NCI-H2081 treated with DMSO at 0.1 percent for 48 hours (cell line): ENCODE measurements at places on chromosomes 4 and X.

DNA sequence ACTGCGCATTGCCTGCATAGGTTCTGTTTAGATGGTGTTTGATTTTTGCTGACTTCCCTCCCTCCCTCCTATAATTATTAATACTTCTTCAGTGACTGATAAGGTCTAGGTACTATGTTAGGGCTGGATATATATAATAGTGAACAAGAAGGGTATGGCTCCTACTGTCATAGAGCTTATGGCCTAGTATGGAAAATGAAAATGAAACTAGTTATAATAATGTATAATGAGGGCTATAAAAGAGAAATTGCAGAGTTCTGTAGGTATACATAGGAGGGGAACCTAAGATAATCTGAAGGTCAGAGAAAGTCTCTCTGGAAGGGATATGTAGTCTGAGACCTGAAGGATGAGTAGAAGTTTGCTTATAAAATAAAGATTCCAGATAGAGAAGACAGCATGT lies 102.1 kb downstream of the DCK start:
- DNase-seq, result no peak

DNA sequence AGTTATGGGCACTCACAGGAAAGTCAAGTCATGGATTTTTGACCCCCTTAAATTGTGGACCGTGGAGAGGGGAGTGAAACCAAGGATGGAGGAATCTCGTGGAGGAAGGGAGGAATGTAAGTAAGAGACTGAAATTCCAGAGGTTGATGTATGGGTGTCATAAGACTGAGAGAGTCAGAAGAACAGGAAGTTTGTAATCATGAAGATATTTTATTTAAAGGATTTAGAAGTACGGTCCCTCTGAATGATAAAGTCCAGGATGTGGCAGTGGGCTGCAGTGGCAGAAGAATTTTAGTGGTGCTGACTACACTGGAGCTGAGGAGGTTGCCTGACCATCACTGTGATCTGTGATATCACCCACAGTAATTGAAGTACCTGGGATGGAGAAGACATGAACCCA lies 57.8 kb downstream of the DCLK2 start:
- DNase-seq, result no peak

DNA sequence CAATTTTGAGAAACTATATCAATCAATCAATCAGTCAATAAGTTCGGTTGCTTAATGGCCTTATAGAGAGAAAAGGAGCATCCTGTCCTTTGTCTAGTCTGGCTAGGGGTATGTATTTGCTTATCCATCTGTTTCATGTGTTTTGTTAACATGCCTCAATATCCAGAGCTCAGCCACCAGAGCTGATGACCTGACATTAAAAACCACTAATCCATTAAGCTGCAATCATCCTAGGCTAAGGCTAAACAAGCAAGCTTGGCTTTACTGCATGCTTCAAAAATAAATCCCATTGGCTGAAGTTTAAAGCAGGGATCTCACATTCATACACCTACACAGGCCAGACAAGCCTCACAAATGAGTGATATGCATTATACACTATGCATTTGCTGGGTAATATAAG lies 139.7 kb downstream of the INPP4B start:
- DNase-seq, result no peak

- peak; percentile 77 for DNase-seq
These were observed 15.1 kb downstream of the SLC2A9 start for GRCh38 chr4:10006231-10006600.

GRCh38 chr4:7635445-7636239 lies 200.9 kb upstream of the PSAPL1 start:
- DNase-seq, result no peak

- DNase-seq, result no peak
These were observed 83.0 kb downstream of the HTRA3 start for GRCh38 chr4:8352368-8353157.

- no peak for DNase-seq
These were observed 6.4 kb upstream of the FRMPD3 start for GRCh38 chrX:107442914-107443527.

GRCh38 chr4:113467581-113467980 lies 294.0 kb downstream of the CAMK2D start:
- DNase-seq, result no peak

DNA sequence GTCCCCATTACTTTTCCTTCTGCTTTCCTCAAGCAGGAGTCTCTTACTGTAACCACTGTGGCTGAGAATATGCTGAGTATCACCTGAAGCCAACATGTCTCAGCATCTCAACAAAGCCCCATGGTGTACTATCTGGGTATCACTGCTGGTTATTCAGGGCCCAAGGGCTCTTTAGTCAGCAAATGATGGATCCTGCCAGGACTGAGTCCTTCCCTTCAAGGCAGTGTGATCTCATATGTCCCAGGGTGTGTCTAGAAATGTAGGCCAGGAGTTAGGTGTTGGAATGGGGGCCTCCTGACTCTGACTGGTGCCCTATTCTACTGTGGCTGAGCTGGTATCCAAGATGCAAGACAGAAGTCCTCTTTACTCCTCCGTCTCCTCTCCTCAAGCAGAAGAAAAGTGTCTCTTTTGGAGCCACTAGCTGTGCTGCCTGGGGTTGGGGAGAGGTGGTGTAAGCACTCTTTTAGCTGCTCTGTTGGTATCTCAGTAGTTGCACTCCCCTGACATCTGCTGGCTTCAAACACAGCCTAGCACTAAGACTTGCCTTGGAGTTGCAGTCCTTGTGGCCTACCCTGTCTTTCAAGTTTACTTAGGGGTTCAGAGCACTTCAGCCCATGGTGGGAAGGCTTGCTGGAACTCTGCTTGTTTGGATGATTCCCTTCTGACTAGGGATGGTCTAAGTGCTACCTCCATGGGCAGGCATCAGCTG lies 28.6 kb downstream of the OCIAD2 start:
- no peak for DNase-seq

DNA sequence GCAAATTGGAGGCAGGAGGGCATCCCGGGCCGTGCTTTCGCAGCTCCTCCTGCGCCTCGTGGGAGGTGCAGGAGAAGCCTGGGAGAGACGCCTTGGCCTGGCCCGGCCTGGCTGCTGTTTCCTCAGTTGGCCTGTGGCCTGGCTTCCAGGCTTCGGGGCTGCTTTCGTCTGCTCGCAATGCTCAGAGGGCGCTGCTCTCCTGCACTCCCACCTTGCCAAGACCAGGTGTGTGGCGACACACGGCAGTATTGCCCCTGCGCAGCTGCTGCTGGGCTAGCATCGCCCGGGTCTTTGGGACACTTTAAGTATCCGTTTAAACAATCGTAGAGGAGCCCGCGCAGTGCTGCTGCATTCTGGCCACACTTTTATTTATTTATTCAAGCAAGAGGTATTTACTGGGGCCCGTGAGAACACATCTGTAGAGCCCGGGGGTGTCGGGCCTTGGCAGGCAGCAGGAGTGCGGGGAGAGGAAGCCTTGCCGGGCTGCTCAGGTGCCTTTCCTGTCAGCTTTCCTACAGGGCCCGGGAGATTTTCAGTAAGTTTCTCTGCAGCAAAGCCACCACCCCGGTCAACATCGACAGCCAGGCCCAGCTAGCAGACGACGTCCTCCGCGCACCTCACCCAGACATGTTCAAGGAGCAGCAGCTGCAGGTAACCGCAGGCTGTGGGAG lies 26.2 kb upstream of the HGFAC start:
- DNase-seq, result no peak

DNA sequence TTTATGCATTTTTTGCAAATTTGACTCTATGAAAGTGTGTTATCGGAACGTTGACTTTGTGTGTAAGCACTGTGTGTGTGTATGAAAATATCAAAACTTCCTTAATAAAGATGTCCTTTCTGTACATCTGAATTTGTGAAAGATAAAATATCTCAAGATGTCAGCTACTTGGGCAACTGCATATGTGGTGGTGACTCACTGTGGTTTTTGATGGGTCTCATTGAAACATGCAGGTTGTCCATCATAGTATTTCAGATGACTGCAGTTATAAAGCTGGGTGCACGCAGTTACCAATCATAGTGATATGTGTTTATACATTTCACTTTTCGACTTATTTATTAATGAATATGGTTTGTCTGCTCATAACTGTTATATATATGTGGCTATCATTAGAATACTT lies 19.7 kb upstream of the BBS12 start:
- no peak for DNase-seq

- DNase-seq, result no peak
These were observed 1646.9 kb upstream of the ADGRL3 start for GRCh38 chr4:59553063-59553720.

DNA sequence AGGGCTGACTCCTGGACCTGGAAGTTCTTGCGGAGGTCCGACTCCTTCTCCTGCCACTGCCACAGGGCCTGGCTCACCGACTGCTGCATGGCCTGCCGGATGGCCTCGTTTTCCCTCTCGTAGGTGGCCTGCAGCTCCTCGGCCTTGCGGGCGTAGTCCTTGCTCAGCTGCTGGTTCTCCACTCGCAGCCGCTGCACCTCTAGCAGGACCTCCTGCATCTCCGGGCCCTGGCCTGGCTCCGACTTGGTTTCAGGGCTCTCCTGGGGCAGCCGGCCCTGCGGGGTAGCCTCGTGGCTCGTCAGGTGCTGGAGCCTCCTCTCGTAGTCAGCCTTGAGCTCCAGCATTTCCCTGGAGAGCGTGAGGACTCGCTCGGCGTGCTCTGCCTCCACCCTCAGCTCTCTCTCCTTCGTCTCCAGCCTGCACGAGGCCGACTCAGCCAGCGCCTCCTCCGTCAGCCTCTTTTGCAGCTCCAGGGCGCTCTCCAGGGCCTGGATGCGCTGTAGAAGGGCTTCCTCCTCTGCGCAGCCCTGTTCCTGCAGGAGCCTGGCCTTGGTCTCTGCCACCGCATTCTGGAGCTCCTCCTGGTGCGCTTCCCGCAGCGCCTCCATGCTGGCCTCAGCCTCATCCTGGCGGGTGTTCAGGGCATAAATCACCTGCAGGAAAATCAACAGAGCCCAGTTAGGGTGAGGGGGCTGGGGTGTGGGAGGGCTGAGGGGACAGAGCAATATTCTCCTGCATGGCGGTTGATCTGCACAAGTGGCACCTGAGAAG lies 72.2 kb downstream of the FAM184B start:
- no peak for DNase-seq

- no peak for DNase-seq
These were observed 96.5 kb upstream of the DHX15 start for GRCh38 chr4:24680746-24681448.

DNA sequence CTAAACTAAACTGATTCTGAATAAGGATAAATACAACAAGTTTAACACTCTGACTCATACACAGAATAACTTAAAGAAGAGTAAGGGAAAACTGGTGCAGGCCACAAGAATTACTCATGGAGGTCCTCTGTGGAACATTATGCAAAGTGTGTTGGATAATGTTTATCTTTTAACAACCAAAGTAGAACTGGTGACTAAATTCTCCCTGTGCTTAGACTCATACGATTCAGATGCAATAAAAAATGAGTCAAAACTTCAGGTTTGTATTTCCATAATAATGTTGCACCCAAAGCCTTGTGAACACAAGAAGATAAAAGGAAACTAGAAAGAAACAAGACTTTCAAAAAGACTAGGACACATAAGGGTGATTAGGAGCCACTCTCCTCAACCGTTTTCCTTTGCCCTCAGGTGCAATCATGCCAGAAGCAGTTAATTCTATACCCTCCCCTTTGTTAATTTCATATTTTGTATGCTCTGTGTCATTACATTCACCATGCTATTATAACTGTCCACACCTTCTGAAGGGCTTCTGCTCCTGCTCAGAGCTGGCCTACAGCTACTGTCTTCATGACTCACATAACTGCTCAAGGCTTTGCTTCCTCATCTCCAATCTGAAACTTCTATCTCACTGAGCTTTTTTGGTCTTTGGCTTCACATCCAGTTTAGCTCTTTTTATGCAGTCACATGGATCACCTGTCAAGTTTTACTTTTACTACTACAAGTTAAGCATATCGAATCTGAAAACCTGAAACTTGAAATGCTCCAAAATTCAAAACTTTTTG lies 60.2 kb downstream of the KCNIP4 start:
- no peak for DNase-seq

- no peak for DNase-seq
These were observed 23.2 kb upstream of the FAM90A26 start for GRCh38 chr4:9146967-9147366.

- DNase-seq, result no peak
These were observed 72.9 kb downstream of the ADAMTS3 start for GRCh38 chr4:72496119-72496518.

GRCh38 chrX:9677098-9677739 lies 88.4 kb downstream of the GPR143 start:
- peak; percentile 8 for DNase-seq

- DNase-seq, result no peak
These were observed 136.1 kb downstream of the C4orf33 start for GRCh38 chr4:129231945-129232588.

DNA sequence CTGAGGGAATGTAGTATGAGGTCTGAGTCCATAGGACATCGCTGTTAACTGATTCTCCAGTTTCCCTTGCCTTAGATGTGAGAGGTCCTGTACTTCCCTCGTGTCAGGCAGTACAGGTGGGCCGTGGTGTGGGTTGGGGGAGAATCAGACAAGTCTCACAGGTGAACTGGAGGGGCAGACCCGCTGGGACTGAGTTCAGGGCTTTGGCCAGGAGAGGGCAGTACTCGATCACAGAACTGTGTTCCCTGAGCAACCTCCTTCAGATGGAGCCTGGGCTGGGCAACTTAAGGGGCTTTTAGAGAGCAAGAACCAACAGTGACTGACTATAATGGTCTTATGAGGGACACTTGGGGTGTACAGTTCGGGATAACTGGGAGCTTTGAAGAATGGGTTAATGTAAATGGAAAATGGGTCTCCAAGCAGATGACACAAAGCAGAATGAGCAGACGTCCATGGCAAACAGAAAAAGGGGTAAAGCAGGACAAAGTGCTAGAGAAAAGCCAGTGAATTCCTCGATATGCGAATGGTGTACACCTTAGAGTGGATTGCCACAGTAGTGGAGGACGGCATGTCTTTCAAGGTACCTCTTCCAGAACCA lies 83.6 kb downstream of the CCNG2 start:
- no peak for DNase-seq

DNA sequence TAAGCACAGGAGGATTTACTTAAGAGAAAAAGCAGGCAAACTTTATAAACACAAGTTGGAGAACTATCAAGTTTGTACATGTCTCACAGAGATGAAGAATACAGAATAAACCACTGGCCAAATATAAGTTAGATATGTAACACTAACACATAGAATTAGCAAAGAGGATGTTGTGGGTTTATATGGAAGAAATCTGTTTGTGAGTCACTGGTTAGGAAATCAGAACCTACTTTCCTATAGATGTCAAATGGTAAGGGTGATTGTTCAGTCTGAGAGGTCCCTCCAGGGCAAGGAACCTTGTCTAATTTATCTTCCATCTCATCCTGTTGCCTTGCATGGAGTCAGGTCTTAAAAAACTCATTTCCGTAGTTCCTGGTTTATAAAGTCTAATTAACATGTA lies 14.8 kb upstream of the ART3 start:
- no peak for DNase-seq

- peak; percentile 10 for DNase-seq
These were observed 30.3 kb upstream of the GLRB start for GRCh38 chr4:157045507-157046127.

DNA sequence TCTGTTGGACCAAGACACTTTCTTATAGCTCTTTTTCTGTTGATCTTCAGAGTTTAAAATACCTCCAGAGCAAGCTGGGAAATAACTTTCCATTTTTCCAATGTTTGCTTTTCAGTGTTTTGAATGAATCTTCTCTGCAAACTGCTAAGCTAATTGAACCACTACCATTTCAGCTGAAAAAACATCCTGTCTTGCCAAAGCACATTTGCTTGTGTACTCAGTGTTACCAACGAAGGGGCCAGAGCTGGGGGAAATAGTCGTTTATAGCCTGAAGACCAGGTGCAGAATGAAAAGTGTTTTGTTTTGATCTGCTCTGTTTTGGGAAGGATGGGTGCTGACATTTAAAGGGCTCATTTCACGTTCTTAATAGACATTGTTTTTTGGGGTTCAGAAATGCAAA lies 88.4 kb upstream of the CLNK start:
- DNase-seq, result peak; percentile 61
